ENCODE measurements at places on chromosomes 16 and 17.

GRCh38 chr17:67475161-67475937, 98.3 kb downstream of the PITPNC1 start:
- DNase-seq, result peak; percentile 51

DNA sequence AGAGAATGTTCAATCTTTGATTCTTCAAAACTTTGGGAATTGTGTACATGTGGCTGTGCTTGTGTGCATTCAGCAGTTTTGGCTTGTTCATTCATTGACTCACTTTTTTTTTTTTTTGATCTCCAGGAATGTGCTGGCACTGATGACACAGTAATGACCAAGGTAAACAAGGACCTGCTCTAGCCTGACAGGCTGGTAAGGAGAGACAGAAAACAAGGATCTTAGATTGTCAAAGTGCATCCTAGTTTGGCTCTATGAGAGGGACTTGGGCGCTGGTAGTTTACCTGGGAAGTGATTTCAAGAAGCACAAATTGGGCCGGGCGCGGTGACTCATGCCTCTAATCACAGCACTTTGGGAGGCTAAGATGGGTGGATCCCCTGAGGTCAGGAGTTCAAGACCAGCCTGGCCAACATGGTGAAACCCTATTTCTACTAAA, 233.1 kb upstream of the WSCD1 start:
- no peak for DNase-seq

- no peak for DNase-seq
These were observed 7.2 kb downstream of the MRPL58 start for GRCh38 chr17:75019710-75020109.

- no peak for DNase-seq
These were observed 95.2 kb downstream of the C16orf78 start for GRCh38 chr16:49468611-49469310.

DNA sequence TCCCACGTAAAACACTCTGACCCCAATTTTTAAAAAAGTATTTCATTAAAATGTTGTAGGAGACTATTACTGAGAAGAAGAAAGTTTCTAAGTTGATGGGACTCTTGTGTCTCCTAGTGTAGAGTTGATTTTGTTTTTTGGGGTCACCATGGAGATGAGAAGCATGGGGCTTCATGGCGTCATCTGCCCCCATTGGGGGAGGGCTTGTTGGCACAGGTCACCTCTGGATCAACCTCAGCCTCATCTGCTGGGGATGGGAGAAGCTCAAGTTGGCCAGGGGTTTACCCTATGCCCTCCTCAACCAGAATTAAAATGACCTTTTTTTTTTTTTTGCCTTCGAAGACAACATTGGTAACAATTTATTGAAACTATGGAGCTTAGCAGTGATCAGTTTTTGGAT, 28.3 kb downstream of the MSI2 start:
- DNase-seq, result no peak

All from omental fat pad (tissue), 4 donors.